Temporal lobe (tissue), 4 donors: ENCODE measurements at places on chromosomes 1 and 21. TPM values are rescaled to one million over a fixed set of nuclear protein-coding genes. Genes with fewer than 3 reads are reported as not detected.

Gene RCSD1
- 3.9 TPM for total RNA-seq

Gene CNIH3
- 26.6 TPM for total RNA-seq

Gene TMEM240
- 15.2 TPM for total RNA-seq

Gene CLCA1
- total RNA-seq, result not detected

Gene HAO2
- not detected for total RNA-seq

Gene C1orf226
- total RNA-seq, result 2.2 TPM

Gene PEAR1
- total RNA-seq, result 0.98 TPM

Gene NBPF3
- 12.5 TPM for total RNA-seq

Gene TOR3A
- total RNA-seq, result 23.1 TPM

Gene IL23R
- total RNA-seq, result not detected

Gene AQP10
- total RNA-seq, result not detected

Gene IL22RA1
- not detected for total RNA-seq

Gene HSF2BP
- 2.2 TPM for total RNA-seq

Gene SYCP1
- total RNA-seq, result not detected

Gene LAX1
- not detected for total RNA-seq
